ENCODE measurements at places on chromosomes 16 and 17.
A peak's percentile ranks its signal among the peaks of the same experiment; 100 is the strongest.

- ATAC-seq: peak; percentile 75
- no peak overlapping the region for H3K27ac ChIP-seq
- no peak overlapping the region for H3K4me3 ChIP-seq
- no peaks in the 10 kb centered on the region for H3K27me3 ChIP-seq
These were observed 32.2 kb upstream of the CCL2 start for GRCh38 chr17:34222722-34223497.

DNA sequence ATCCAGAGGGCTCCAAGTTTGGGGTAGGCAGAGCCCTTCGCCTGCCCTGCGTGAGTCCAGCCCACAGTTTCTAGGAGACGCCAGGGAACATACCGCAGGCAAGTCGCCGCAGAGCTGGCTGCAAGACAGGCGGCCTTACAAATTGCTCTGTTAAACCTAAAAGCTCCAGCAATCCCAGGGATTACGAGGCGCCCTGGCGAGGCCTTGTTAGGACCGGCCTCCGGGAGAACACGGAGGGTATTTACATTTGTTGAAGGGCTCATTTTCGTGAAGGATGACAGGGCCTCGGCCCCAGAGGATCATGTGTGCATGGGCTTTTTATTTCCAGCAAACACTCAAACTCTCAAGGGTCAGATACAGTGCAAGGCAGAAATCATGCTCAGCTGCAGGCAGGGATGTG, 77.6 kb upstream of the FOXF1 start:
- ATAC-seq: peak; percentile 88
- H3K4me3 ChIP-seq: no peak overlapping the region

DNA sequence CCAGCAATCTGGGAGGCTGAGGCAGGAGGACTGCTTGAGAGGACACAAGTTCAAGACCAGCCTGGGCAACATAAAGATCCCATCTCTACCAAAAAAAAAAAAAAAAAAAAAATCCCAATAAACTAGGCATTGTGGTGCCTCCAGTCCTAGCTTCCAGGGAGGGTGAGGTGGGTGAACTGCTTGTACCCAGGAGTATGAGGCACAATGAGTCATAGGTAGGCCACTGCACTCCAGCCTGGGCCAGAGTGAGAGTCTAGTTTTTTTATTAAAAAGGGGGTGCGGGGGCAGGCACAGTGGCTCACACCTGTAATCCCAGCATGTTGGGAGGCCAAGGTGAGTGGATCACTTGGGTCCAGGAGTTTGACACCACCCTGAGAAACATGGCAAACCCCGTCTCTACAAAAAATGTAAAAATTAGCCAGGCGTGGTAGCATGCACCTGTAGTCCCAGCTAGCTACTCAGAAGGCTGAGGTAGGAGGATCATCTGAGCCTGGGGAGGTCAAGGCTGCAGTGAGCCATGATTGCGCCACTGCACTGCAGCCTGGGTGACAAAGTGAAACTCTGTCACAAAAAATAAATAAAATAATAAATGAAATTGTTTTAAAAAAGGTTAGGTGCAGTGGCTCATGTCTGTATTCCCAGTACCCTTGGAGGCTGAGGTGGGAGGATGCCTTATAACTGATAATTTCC, 7.8 kb upstream of the CHST6 start:
- no peak overlapping the region for H3K4me3 ChIP-seq
- no peaks in the 10 kb centered on the region for H3K27me3 ChIP-seq
- H3K4me1 ChIP-seq: peaks cover 22% of the 10 kb centered on the region
- H3K36me3 ChIP-seq: no peaks in the 10 kb centered on the region
- ATAC-seq: no peak

GRCh38 chr17:15171167-15172047, 93.7 kb downstream of the PMP22 start:
- no peak overlapping the region for H3K4me3 ChIP-seq
- H3K4me1 ChIP-seq: no peaks in the 10 kb centered on the region
- H3K36me3 ChIP-seq: no peaks in the 10 kb centered on the region
- peak; percentile 55 for ATAC-seq
- peaks cover 20% of the 10 kb centered on the region for H3K27me3 ChIP-seq

DNA sequence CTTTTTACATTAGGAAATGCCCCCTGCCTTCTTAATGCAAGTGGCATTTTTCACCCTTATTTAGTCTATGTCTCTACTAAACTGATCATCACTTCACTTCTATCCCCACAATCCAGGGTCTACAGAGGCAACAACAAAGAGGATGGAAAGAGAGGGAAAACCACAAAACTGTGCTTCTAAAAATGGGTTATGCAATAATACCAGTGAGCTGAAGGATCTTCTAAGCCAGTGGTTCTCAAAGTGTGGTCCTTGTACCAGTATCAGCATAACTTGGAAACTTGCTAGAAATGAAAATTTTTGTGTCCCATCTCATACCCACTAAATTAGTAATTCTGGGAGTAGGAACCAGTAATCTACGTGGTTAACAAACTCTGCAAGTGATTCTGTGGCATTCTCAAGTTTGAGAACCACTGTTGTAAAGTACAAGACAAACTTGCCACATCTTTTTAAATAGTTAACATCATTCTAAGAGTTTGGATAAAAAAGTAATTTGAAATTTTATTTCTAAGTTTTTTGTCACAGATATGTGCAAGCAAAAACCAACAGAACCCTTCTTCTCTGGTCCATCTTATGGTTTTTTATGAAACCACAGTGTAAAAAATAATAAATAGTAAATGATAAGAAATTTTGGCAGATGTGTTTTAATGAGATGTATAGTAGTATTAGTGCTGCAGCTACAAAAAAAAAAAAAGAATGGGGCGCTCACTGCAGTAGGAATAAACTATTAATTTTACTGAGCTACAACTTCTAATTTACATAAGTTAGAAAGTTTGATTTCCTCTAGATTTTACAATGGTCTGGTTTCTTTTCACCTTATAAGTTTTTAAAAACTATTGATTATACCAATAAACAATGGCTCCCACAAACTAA, 16.2 kb downstream of the CDC27 start:
- no peak overlapping the region for H3K4me3 ChIP-seq
- H3K36me3 ChIP-seq: peaks cover 3% of the 10 kb centered on the region
- no peak overlapping the region for H3K27ac ChIP-seq
- no peaks in the 10 kb centered on the region for H3K27me3 ChIP-seq
